ENCODE measurements at places on chromosomes 4 and X.

GRCh38 chr4:76548704-76549103 lies 113.7 kb downstream of the SHROOM3 start:
- DNase-seq, result no peak

- DNase-seq, result peak; percentile 52
These were observed 85.5 kb downstream of the STARD8 start for GRCh38 chrX:68732906-68733493.

GRCh38 chr4:87304745-87305432 lies 17.8 kb downstream of the HSD17B13 start:
- DNase-seq, result no peak

- DNase-seq, result no peak
These were observed 83.7 kb upstream of the F9 start for GRCh38 chrX:139446832-139447231.

- DNase-seq, result no peak
These were observed 170.2 kb downstream of the CBR4 start for GRCh38 chr4:168839758-168840391.

DNA sequence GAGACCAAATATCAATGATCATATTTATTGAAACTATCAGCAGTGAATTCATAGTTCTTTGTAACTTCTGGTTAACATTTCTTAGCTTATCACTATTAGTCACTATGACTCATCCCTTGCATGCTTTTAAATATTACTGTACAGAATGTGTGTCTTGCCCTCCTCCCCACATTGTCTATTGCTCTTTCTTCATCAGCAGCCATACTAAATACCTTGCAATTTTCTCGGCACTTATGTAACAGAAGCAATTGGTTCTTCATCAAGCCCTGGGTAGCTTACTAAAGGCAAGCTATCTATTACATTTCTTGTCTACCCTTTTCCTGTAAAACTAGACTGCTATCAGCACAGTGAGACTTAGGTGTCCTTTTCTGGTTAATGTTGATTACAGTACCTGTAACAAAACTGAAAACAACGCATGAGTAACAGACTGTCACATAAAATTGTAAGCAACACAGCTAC lies 8.2 kb downstream of the KLHL4 start:
- DNase-seq, result no peak

DNA sequence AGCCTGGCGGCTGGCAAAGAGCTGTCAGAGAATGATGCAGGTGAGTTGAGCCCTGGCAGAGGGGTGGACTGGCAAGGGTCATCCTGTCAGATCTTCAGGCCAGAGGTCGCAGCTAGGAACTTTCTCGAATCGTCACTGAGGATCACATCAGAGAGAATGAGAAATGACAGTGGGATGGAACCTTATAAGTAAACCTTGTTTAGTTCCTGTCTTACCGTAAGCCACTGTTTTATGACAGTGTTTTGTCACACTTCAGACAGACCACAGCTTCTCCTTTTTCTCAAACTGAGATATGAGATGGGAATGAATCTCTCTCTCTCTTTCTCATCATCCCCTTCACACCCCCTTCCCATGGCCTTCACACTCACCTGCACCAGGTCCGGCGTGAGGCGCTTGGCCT lies 9.3 kb downstream of the DIPK2B start:
- no peak for DNase-seq

All from activated CD4-positive, alpha-beta T cell treated with anti-CD3 and anti-CD28 coated beads for 24 hours (primary cell).